NB4 (cell line): ENCODE measurements at places on chromosomes 16 and 17.
A peak's percentile ranks its signal among the peaks of the same experiment; 100 is the strongest.

DNA sequence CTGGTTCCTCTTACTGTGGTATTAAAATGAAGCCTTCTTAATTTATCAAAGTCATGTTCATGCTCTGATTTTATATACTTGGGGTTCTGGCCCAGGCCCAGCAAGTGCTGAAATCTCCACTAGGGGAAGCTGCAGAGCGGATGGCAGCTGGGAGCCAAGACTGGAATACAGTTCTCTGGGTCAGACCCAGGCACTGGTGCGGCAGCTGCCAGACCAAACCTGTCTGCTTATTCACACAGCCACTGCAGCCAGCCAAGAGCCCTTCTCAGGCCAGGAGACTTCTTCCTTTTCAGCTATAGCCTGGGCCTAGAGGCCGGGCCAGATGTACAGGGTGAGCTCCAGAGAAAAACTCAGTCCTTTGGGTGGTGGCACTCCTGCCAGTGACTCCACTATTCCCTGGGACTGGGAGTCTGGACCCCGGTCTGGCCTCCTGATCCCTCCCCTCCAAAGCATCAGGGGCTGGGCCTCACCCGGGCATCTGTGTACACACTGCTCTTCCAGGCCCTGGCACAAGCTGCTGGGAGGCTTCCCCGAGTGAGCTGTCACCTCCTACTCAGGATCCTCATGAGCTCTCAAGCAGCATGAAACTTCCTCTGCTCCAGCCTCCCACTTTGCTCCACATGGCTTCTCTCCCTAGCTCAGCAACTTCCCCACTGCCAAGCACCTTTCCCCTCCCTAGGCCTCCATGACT lies 24.4 kb downstream of the ATP6V0D1 start:
- DNase-seq: no peak

GRCh38 chr17:37570527-37571093 lies 38.6 kb downstream of the SYNRG start:
- DNase-seq: peak; percentile 69

GRCh38 chr17:927611-928461 lies 51.7 kb downstream of the NXN start:
- DNase-seq: peak; percentile 40

DNA sequence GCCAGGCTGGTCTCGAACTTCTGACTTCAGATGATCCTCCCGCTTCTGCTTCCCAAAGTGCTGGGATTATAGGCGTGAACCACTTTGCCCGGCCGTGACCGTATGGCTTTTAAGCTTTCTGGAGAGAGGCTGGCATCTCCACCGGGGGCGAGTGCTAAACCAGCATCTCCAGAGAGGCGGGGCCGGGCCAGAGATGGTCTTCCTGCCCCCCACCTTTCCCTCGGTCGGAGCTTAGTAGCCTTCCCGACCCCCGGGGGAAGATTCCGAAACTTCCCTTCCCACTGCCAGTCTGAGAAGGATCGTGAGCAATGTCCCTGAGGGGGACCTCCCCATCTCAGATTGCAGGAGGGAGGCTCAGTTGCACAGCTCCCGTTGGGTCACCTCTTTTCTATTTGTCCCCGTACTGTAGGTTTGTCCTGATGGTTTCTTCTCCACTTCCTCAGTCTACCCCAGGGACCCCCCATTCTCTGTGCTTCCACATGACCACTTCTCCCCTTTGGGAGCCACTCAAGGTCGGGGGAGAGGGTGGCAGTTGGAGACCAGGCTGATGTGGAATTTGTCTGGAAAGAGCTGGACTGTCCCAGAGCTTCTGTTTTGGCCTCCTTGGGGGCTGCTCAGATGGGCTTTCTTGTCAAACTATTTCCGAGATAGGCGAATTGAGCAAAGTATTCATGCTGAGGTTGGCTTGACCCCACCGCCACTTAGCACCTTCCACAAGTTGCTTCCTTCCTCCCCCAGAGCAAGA lies 18.2 kb downstream of the IGF2BP1 start:
- no peak for DNase-seq
